ENCODE measurements at places on chromosomes 5 and 9.

DNA sequence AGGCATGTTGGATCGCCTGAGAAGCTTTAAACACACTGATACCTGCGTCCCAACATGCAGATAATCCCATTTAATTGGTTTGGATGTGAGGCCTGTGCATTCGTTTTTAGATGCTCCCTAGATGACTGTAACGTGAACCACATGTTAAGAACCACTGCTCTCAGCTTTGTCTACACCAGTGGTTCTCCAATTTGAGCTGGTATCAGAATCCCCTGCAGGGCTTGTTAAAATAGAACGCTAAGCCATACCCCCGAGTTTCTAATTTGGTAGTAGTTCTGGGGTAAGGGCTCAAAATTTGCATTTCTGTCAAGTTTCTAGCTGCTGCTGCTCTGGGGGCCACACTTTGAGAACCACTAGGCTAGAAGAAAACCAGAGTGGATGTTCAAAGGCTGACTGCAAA lies 74.7 kb downstream of the S1PR3 start:
- DNase-seq, result no peak

GRCh38 chr9:129838707-129839259 lies 3.5 kb downstream of the USP20 start:
- no peak for DNase-seq

DNA sequence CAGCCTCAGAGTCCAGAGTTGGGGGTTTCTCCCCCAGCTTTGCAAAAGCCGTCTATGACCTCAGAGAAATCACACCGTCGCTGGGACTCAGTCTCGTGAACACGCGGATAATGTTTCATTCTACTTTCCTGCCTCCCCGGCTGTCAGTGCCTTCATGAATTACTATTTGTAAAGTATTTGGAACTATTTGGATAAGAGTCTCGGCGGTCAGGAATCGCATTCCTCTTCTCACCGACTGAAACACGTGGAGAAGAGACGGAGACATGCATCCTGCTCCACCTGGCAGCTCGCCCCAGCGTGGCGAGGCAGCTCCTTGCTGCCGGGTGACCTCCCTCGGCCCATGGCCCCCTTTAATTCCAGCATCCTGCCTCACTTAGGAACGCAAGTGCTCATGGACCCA lies 23.9 kb downstream of the IRX2 start:
- DNase-seq, result no peak

DNA sequence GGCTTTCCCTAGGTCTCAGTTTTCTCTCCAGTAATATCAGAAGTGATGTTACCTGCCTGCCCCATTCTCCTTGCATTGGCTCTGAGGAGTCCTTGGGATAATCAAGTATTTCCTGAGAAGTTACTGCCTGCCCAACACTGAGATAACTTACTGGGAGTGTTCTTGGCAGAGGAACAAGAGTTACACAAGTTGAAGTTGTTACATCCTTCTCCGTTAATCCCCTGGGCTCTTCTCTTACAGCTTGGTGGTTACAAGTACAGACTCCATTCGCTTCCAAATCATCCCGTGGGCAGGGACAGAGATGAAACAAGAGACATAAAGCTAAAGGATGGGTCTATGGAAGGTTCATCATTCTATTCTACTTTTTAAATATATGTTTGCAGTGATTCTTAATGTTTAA lies 74.1 kb upstream of the SAP30L start:
- DNase-seq, result no peak

- no peak for DNase-seq
Measured at GRCh38 chr5:5192681-5193080, 52.6 kb downstream of the ADAMTS16 start.

GRCh38 chr9:99071313-99072039 lies 33.4 kb upstream of the TGFBR1 start:
- DNase-seq, result no peak

DNA sequence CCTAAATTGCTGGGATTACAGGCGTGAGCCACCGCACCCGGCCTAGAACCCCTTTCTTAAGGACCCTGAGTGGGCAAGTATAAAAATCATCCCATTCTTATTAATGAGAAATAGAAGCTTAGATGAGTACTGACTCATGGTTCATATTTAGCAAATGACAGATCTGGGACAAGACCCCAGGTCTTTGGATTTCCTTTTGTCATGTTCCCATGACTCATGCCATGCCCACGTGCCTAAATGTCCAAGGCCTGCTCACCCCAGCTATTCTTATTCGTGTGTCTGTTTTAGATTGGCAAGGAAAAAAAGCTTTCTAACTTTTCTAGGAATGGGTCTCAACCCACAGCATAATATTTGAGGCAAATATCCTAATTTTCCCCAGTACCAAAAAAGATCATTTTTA lies 57.7 kb upstream of the RPS23 start:
- no peak for DNase-seq

GRCh38 chr9:68894502-68894901 lies 119.4 kb downstream of the PRKACG start:
- DNase-seq, result no peak

DNA sequence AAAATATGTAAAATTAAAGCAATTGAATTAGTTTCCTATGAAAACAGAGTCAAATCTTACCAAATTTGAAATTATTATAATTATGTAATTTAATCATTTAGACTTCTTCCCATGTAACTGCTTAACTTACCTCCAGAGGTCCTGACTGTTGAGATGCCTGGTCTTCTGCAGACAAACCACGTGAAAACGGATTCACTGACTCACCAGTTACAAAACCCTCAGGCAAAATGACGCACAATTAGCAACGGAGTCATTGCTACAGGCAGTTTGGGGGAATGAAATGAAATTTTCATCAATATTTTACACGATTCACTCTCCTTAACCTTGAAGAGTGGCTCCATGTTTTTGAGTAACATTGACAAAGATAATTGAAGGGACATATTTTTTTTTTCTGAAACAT lies 460.8 kb downstream of the MTRR start:
- DNase-seq, result no peak

GRCh38 chr5:151707567-151707966 lies 20.9 kb upstream of the SPARC start:
- DNase-seq, result no peak

- DNase-seq, result no peak
Measured at GRCh38 chr9:136138566-136138965, 19.9 kb upstream of the TMEM250 start.

GRCh38 chr9:114880291-114880745 lies 50.1 kb downstream of the TNFSF8 start:
- no peak for DNase-seq
